Adrenal gland (tissue), 19 donors: ENCODE measurements at places on chromosomes 5 and 9. TPM values are rescaled to one million over a fixed set of nuclear protein-coding genes. Genes with fewer than 3 reads are reported as not detected.

FGD3 gene
- 7.6 TPM for total RNA-seq

PCSK5 gene
- total RNA-seq = 8.8 TPM

CDH12 gene
- 16.5 TPM for total RNA-seq

OTULINL gene
- total RNA-seq = 13.8 TPM

GPR151 gene
- total RNA-seq = not detected

PHF24 gene
- 1.7 TPM for total RNA-seq

GRCh38 chr5:159819591-159820411 lies 96.5 kb upstream of the ADRA1B start:
- DNase-seq = peak; percentile 45

DNA sequence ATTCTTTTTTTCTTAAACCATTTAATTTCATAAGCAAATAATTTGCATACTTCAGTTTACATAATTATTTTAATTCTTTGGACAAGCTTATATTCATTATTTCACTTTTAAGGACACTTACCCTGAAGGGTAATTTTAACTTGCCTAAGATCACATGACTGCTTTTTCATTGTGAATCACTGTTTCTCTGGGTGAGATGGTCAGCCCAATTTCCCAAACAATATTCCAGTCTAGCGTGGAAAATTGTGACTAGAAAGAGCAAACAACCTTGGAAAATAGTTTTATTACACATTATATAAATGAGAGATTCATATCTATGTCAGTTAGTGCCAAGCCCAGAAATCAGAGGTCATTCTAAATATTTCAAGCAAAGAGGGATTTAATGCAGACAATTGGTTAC lies 21.4 kb upstream of the JAKMIP2 start:
- no peak for DNase-seq

DNA sequence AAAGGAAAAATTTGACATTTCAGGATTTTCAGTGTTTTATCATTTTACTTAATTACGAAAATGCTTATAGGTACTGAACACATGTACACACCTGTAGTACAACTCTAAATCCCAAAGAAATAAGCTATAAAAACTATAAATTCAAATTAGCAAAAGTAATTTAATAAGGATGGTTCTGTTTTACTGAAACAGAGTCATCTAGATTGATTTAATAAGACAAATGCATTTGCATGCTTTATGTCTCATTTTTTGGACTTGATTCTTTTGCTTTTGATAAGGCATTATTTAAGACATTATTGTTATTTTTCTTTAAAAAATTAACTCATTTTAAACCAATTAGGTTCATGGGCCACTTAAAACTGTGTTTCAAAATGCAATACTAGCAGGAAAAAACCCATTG lies 201.2 kb downstream of the PIK3R1 start:
- DNase-seq = no peak

GRCh38 chr5:157713830-157714595 lies 17.2 kb upstream of the THG1L start:
- DNase-seq = no peak

- peak; percentile 78 for DNase-seq
Measured at GRCh38 chr9:88388203-88388885, at the start of gene SPIN1. SPIN1 (plus strand) TSS chr9:88388444; CDS start chr9:88426540, 38,096 bp downstream.

- DNase-seq = no peak
Measured at GRCh38 chr5:140605879-140606278, 27.1 kb downstream of the CD14 start.

GRCh38 chr9:95116808-95117204 lies 200.7 kb downstream of the FANCC start:
- DNase-seq = no peak

DNA sequence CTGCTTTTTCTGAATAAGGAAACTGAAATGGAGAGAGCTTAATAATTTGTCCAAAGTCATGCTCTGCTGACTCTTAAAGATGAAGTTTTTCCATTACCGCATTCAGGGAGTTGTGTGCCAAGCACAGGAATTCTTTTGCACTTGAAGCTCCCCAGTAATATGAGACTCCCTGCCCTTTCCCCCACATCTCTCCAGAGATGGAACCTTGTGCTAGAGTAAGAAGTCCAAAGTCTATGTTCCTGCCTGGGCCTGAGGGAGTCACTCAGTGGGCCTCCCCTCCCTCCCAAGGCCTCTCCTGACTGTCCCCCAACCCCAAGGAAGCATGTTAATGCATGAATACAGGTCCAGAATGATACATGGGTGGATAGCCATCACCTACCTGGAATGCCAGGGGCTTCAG lies 173.3 kb upstream of the SEMA6A start:
- no peak for DNase-seq

DNA sequence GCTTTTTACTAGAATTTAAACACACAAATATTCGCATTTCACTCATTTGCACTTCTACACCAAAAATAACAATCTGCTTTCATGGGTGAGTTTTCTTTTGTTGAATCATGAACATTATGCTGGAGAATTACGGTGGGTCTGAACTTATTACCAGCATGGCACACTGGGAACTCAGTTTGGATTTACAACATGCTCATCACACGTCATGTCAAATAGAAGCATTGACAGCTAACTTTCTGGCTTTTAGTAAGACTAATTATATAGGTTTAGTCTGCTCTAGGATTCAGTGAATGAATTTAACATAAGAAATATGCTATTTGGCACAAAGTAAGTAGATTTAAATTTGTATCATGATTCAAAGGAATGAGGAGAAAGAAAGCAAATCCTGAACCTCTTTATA lies 290.4 kb downstream of the TMEM167A start:
- DNase-seq = no peak

GRCh38 chr5:104859437-104859836 lies 1296.8 kb upstream of the NUDT12 start:
- no peak for DNase-seq

DNA sequence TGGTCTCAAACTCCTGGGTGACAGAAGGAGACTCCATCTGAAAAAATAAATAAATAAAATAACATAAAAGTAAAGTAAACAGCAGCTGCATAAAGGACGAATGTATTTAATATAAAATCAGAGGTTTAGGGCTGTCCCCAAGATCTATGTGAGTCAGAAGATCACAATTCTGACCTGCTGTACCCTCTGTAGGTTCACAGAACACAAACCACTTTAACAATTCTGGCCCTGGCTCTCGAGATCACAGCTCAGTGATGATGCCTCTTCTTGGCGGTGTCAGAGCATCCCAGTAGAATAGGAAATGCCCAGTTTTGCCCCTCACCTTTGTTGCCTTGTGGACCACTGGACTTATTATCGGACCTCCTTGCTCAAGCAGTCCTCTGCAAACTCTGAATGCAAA lies 380.9 kb downstream of the TLE1 start:
- no peak for DNase-seq

GRCh38 chr9:113651896-113652295 lies 188.4 kb downstream of the RGS3 start:
- DNase-seq = peak; percentile 11

DNA sequence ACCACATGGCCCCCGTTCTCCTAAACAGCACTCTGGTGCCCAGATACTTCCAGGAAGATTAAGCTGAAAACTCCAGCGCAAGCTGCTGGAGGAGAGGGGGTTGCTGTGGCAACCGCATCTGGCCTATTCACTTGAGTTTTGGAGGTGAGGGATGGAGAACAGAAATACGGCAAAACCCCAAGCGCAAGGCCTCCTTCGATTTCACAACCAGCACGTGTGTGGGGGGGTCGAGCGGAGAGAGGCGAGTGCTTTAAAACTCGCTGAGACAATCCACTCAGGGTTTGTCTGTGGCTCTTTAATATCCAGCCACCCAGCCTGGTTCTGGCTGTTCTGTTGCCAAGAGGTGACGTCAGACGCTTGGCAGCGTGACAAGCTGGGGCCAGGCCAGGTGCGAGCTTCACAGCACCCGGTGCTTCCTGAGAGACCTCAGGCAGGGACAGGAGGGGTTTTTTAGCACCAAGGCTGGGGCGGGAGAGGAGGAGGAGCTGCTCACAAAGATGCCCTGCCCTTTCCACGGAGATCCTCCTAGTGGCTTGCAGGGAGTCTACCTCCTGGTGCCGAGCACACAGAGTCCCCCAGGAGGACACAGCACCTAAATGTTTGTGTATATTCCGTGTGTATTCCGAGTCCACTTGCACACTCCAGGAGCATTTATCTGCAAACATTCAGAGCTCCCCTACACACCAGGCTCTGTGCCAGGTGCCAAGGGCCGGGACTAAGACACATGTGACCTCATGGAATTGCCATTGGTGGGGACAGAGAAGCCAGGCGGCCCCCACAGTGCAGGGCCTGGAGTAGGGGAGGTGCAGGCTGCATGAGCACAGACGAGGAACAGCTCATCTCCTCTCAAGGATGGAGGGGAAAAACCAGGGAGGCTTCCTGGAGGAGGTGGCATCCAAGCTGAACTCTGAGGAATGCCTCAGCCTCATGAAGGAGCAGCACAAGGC lies 194.6 kb downstream of the OLFM1 start:
- peak; percentile 95 for DNase-seq

GRCh38 chr9:86974421-86974820 lies 27.1 kb upstream of the GAS1 start:
- DNase-seq = no peak

GRCh38 chr9:99825172-99826046 lies 3.7 kb downstream of the NR4A3 start:
- no peak for DNase-seq
